ENCODE measurements at places on chromosomes 5 and 9.

- no peak for DNase-seq
Measured at GRCh38 chr5:68476854-68477253, 261.3 kb downstream of the PIK3R1 start.

GRCh38 chr5:88870285-88870684, 12.7 kb downstream of the MEF2C start:
- no peak for DNase-seq

- DNase-seq = no peak
Measured at GRCh38 chr5:92944903-92945604, 636.0 kb downstream of the NR2F1-AS1 start.

DNA sequence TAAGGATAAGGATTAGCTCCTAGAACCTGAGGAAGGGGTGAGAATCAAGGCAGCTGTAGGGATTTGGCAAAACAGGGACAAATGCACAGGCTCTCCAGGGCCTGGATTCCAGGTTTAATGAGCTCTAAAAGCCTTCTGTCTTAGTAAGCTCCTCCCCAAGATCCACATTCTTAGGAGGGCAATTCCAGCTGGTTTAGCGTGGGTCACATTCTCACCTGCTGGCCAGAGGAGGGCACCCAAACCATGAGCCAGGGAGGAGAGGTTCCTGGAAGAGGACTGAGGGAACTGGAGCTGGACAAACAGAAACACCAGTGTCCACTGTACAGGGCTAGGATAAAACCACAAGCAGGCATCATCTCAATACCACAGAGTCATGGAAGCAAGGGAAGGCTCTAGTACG, 480.0 kb downstream of the CCDC171 start:
- no peak for DNase-seq

DNA sequence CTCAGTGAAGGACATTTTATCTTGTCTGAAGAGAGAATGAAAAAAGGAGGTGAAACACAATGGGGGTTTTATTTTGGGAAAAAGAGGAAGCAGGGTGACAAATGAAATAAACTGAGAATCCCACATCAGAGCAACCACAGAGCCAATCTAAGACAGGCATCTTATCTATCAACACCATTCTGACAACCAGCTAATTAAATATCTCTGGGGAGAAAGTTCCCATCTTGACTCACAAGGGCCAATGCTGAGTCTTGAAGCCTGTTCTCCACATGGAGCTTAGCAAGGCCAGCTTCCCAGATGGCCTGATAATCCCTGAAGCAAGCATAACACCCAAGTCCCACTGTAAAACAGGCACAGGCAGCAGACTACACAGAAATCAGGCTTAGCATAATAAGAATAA, 30.4 kb downstream of the DPYSL3 start:
- DNase-seq = no peak

DNA sequence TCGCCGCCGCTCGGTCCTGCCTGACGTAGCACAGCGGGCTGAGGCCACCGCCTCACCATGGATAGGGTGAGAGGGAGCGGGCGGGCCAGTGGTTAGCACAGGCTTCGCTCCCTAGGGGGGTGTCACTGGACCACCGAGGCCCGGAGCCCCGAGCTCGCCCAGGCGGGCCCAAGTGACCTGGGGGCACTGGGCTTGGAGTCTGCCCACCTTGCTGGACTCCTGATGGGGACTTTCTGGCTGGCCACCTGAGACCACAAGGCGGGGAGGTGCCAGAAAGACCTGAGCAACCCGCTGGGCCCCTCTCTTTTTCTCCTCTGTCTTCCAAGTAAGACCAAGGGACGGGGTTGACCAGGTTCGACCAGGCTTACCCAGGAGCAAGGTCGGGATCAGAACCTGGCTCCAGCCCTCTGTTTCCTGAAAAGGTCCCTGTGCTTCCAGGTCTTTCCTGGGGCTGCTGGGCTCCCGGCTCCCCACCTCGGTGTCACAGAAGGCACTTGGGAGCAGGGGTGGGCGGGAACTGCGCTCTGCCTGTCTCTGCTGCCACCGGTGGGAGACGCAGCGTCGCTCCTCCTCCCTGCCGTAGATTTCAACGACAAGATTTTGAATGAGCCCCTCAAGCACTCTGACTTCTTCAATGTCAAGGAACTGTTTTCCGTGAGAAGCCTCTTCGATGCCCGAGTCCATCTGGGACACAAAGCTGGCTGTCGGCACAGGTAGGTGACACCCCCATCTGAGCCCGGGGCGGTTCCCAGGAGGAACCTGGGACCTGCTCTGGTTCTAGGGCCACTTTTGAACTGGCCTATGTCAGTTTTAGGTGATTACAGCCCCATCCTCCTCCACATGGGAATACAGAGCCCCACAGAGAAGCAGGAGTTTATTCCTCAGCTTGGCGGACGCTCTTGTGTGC, 1.0 kb downstream of the MRPS2 start:
- DNase-seq = no peak

- peak; percentile 32 for DNase-seq
Measured at GRCh38 chr5:159469496-159470372, 139.4 kb upstream of the IL12B start.

- no peak for DNase-seq
Measured at GRCh38 chr5:171524466-171524865, 105.0 kb downstream of the FGF18 start.

GRCh38 chr9:137429546-137429890, 6.3 kb downstream of the NOXA1 start:
- DNase-seq = no peak

DNA sequence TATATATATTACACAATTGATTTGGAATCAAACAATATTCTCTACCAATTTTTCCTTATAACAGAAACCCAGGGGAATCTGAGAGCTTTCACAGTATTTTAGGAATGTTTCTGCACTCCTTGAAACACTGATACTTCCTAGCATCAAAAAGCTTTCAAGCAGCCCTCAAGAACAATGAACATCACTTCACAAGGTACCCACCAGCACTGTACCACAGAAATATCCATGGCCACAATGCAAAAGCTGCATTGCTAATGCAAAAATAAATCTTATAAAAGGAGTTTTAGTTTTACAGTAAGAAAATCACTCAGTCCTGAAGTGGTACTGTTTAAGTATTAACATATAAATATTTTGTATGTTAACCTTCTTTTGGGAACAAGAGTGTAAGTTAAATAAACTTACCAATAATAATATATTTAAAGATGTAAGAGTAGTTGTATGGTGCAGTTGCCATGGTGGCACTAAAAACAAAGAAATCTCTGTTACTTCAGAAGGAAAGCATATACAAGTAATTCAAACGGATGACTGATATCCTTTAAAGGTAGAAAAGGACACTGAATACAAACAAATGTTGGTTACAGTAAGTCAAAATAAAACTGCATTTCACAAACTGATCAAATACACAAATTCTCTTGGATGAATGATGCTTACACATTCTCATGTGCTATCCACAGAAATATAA, 8.6 kb downstream of the RAB14 start:
- no peak for DNase-seq

GRCh38 chr5:178249191-178249989, 16.8 kb upstream of the PHYKPL start:
- DNase-seq = peak; percentile 74

DNA sequence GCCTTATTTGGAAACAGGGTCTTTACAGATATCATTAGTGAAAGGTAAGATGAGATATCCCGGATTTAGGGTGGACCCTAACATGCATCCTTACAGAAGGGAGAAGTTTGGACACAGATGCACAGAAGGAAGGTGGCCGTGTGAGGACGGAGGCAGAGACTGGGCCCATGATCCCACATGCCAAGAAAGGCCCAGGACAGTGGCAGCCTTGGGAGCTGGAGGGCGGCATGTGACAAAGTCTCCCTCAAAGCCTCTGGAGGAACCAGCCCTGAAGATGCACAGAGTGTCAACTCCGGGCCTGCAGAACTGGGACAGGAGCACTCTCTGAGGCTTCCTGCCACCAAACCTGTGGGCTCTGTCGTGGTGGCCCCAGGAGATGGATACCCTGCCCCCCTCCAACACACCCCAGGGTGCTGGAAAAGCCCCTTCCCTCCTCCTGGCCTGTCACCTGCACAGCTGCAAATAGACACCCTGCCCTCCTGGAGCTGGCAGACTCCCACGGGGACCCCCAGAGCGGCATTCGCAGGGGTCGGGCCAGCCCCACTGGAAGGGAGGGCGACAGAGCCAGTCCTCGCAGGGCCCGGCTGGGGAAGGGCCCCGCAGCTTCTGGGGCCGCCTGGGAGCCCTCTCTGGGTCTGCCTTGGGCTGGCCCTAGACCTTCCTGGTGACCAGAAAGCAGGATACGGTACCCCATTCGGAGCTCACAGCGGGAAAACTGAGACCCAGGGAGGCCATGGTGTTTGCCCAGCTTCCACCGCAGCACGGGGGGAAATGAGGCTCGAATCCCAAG, 7.9 kb downstream of the NACC2 start:
- DNase-seq = no peak

GRCh38 chr9:123695386-123695785, 234.5 kb downstream of the DENND1A start:
- no peak for DNase-seq

GRCh38 chr9:107484117-107484723, 5.3 kb downstream of the KLF4 start:
- no peak for DNase-seq

DNA sequence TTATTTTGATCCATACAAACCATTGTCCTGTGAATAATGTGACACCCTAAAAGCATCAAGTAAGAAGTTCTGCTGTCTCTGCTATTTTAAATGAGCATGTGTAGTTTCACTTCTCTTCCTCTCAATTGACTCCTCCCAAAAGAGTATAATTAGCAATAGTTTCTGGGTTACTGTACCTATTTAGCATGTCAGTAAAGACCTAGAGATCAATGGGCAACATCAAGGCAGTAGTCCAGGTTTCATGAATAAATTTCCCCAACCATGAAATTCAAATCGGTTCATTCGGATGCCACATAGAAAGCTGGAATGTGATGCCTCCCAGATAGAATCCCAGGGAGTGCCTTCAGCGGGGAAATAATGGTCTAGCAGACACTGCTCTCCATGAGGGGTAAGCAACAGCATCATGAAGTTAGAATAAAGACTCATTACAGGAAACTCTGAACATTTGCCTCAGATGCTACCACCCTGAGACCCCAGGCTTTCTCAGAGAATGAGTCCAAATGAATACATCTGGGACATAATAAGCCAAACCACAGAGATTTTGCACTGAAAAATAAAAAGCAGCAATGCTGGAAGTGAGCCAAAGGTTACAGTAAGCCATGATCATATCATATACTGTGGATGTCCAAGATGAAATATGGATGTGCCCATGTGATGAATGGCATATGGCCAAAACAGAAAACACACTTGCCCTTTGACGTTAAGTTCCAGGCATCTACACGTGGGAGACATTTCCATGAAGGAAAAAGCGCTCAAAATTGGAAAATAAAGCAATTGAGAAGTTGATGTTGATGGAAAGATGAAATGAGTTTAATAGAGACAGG, 1107.0 kb upstream of the SEMA6A start:
- DNase-seq = no peak

GRCh38 chr5:62043289-62044280, 262.4 kb upstream of the KIF2A start:
- DNase-seq = no peak

GRCh38 chr9:94534901-94535300, 20.0 kb upstream of the PCAT7 start:
- no peak for DNase-seq

DNA sequence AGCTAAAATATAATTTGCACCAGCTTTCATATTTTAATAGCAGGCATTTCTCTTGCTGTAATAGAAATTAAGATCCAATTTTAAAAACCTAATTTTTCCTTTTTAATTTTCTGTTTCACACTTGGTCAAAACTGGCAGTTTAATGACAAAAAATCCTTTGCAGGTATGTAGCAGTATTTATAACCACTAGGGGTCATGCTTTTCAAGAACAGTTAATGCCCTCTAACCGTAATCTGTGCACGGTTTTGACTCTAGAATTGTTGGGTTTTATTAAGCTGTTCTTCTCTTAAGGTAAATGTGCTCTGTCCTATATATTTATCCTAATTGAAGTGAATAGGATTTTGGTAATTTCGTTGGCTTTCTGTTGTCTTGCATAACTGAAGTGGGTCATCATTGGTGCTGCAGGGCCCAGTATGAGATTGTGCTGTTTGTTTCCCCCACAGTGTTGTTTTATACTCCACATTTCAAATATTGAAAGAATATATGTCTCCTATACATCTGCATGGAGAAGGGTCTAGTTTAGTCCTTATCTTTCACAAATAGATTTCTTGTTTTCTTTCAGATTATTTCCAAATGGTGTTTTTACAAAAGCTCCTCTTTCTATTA, 107.4 kb downstream of the SCAMP1 start:
- no peak for DNase-seq

- DNase-seq = no peak
Measured at GRCh38 chr5:11390291-11390767, 513.9 kb downstream of the CTNND2 start.

- no peak for DNase-seq
Measured at GRCh38 chr5:146785065-146785464, 93.5 kb downstream of the PPP2R2B start.

DNA sequence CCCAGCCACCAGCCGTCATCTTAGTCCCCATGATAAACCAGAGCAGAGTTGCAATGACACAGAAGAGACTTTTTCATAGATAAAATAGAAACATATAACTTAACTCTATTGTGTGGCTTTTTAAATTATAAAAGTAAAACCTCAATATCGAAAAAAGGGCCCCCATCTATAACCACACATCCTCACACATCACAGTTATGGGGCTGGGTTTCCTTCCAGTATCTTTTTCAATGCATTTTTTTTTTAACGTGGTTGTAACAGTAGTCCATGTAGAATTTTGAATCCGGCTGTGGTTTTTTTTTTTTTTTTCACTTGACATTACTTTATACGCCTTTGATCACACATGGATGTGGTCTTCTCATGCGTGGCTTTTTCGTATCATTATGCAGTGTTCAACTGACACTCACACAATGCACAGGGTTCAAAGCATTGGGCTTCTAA, 77.4 kb downstream of the CFAP77 start:
- peak; percentile 82 for DNase-seq

GRCh38 chr5:3612591-3613042, 17.0 kb downstream of the IRX1 start:
- no peak for DNase-seq

DNA sequence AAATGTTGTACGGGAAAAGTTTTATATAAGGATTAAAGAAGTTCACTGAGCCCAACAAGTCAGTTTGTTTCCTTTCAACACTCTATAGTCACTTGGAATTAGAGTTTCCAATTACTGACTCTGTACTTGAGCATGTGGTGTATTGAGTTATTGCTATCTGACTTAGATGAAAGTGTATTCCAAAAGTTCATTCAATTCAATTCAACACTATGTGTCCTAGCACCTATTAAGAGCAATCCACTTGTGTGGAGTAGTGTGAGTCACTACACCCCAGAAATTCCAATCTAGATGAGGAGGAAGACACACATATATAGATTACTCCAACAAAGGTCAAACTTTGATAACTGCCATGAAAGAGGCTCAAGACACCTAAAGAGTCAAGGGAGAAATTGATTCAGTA, 98.2 kb upstream of the SLCO6A1 start:
- no peak for DNase-seq

GRCh38 chr5:148685520-148686134, 31.3 kb upstream of the HTR4 start:
- DNase-seq = no peak

GRCh38 chr9:91500509-91501014, 76.9 kb upstream of the NFIL3 start:
- no peak for DNase-seq
